CD14-positive monocyte (primary cell): ENCODE measurements at places on chromosomes 2 and 18. TPM values are rescaled to one million over a fixed set of nuclear protein-coding genes. Genes with fewer than 3 reads are reported as not detected.

- no peak for DNase-seq
Measured at GRCh38 chr18:47283476-47283875, 32.0 kb upstream of the SKOR2 start.

DNA sequence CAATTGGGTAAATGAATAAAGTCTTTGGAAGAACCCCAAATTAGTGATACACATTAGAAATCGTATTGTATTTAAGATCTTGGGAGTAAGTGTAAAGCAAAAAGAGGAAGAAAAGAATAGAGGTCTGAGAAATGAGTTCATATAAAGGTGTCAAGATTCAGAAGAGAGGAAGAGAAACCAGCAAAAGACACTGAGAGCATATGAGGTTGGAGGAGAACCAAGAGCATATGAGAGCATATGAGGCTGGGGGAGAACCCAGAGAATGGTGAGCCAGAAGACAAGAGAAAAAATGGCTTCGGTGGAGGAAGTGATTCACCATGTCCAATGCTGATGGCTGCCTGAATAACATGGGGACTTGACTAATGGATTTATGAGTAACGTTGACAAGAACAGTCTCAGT, 620.1 kb upstream of the GCFC2 start:
- no peak for DNase-seq

DNA sequence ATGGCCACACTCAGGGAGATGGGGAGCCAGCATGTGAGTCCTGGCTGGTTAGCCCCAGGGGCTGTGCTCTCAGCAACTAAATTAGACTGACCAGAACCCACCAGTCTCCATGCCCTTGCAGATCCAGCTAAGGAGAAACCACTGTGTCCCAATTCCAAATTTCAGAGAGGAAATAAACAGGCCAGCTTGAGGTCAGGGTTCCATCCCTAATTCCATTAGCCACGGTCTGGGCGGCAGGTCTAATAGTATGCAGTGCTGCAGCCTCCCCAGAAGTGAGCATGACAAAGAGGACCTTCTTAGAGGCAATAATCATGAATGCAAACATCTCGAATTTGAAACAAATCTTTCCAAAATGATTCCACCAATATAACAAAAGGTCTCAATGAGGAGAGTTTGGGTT, 671.2 kb downstream of the BCL11A start:
- no peak for DNase-seq

The MALL gene
- polyA plus RNA-seq: 0.12 TPM

The EPHA4 gene
- 0.31 TPM for polyA plus RNA-seq

GRCh38 chr2:105394951-105395611, 3.8 kb downstream of the FHL2 start:
- no peak for DNase-seq

The SOX11 gene
- not detected for polyA plus RNA-seq
